CD4-positive, alpha-beta T cell treated with Interleukin-15 for 4 hours (primary cell): ENCODE measurements at places on chromosomes 3 and 15.

GRCh38 chr3:46316206-46316605 is 37.7 kb upstream of the CCR2 start:
- no peak for DNase-seq

- no peak for DNase-seq
These were observed 80.1 kb upstream of the TSC22D2 start for GRCh38 chr3:150327678-150328653.

- no peak for DNase-seq
These were observed 18.1 kb upstream of the ADAMTS9 start for GRCh38 chr3:64705946-64706345.

- no peak for DNase-seq
These were observed 25.7 kb downstream of the INSYN1 start for GRCh38 chr15:73727330-73727976.

DNA sequence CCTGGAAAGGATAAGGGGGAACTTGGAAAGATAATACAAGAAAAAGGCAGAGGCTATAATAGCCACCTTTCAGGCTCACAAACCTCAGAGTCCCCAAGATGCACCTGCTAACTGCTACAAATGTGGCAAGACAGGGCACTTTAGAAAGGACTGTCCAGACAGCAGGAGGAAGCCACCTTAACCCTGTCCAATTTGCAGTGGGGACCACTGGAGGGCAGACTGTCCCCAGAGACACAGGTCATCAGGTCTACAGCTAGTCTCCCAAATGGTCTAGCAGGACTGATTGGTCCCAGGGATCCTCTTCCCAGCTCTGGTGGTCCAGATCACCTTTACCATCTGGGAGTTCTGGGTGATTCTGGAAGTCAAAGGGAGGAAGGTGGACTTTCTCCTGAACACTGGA is 882.5 kb upstream of the GBE1 start:
- no peak for DNase-seq

DNA sequence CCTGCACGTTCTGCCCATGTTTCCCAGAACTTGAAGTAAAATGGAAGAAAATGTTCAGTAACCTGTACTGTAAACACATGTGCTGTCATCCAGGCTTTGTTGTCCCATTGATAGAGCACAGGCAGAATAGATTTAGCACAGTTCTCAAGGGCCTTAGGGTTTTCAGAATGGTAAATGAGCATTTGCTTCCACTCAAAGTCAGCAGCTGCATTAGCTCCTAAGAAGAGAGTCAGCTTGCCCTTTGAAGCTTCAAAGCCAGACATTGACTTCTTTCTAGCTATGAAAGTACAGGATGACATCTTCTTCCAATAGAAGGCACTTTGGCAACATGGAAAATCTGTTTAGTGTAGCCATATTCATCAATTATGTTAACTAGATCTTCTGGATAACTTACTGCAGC is 76.2 kb upstream of the TMEM108 start:
- DNase-seq: no peak

DNA sequence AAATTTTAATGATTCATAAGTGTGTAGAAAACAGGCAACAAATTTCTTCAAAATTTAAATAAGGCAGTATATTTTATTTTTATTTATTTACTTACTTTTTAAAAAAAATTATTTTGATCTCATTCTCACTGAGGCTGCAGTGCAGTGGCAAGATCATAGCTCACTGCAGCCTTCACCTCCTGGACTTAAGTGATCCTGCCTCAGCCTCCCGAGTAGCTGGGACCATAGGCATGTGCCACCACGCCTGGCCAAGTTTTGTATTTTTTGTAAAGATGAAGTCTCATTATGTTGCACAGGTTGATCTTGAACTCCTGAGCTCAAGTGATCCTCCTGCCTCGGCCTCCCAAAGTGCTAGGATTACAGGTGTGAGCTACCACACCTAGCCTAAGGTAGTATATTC is 61.2 kb upstream of the XRN1 start:
- no peak for DNase-seq

- no peak for DNase-seq
These were observed 151.5 kb downstream of the DPH6 start for GRCh38 chr15:35394416-35394815.

- peak; percentile 52 for DNase-seq
These were observed 254.1 kb upstream of the SATB1 start for GRCh38 chr3:18679238-18679637.

GRCh38 chr3:72295276-72295961 is 510.5 kb upstream of the PROK2 start:
- no peak for DNase-seq

DNA sequence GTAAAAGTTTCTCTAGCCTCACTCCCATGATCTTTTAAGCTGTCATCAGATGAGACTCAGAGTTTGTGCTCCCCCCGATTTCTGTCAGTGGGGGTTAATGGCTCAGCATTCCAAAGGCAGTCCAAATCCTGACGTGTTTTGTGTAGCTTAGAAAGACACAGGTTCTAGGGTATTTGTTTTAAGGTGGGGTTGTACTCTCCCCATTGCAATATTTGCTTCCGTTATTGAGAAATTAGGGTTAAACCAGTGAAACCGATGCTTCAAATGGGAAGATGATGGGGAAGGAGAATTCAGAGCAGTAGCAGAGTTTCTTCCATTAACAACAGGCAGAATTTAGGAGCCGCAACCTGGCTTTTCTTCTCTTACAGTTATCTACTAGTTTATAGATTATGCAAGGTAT is 3.4 kb downstream of the PIGB start:
- no peak for DNase-seq

DNA sequence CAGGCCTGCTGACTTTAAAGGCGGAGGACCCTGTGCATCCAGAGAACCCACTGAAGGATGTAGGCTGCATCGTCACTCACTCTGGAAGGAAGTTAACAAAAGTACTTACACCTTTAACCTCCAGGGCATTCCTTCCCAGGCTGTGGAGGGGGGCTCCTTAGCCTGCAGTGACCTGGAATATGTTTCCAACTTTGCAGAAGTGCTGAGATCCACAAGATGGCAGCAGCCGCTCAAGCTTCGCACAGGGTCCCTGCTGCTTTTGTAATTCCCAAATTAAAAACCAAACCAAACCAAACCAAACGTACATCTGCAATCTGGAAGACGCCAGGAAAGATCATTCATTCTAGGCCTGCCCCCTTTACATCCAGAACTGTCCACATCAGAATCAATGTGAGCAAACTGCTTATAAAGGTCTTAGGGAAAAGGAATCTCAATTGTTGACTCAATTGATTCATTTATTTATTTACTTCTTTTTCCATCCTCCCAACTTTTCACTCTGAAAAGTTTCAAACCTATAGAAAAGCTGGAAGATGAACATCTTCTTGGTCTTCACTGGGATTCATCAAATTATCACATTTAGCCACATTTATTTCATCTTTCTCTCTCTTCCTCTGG is 70.5 kb upstream of the KLHL25 start:
- DNase-seq: no peak

GRCh38 chr3:168812234-168812633 is 716.5 kb upstream of the GOLIM4 start:
- DNase-seq: no peak

DNA sequence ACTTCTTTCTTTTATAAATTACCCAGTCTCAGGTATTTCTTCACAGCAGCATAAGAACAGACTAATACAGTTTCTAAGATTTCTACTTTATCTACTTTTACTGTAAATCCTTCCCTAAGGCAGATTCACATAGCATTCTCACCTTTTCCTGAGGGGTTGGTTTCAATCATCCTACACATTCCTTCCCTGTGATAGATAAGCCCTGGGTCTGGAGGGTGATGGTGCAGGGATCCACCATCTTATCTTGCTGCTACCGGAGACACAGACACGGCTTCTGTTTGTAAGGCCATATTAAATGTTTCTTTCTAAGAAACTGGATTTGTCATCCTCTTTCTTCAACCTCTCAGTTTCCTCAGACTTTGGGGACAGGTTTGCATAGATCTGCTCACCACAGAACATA is 6.1 kb downstream of the IQCF5 start:
- DNase-seq: no peak

DNA sequence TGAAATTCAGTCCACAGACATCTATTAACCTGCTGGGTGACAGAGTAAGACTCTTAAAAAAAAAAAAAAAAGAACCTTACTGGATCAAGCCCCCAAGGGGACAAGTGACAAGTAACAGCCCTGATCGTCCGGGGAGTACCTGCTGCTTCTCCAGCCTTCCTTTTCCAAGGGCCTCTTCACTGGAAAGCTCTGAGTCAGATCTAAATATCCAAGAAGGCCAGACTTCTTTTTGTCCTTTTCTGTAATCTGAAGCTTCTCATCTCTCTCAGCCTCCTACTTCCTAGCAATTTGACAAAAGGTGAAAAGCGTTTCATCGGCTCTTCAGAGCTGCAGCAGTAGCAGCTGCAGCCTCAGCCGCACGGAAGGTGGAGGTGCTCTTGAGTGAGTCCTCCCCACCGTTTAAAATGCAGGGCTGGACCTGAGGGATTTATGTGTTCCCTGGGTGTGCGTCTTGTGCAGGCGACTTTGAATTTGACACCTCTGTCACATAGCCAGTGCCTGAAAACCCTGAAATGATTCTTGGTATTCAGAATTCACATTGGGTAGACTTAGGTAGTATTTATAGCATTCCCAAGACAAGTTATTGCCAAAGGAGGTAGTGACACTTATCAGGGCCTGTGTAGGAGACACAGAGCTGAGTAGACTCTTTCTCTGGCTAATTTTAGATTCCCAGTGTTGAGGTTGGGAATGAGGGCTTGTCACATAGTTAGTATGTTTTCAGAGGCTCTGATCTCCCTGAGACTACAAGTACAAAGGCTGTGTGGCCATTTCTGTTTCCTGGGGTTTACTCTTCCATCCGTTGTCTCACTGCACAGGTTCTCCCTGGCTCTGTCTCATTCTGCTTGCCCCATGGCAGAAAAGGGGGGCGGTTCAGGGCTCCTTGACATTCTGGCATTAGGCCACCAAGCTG is 291.2 kb upstream of the C2CD4B start:
- no peak for DNase-seq

DNA sequence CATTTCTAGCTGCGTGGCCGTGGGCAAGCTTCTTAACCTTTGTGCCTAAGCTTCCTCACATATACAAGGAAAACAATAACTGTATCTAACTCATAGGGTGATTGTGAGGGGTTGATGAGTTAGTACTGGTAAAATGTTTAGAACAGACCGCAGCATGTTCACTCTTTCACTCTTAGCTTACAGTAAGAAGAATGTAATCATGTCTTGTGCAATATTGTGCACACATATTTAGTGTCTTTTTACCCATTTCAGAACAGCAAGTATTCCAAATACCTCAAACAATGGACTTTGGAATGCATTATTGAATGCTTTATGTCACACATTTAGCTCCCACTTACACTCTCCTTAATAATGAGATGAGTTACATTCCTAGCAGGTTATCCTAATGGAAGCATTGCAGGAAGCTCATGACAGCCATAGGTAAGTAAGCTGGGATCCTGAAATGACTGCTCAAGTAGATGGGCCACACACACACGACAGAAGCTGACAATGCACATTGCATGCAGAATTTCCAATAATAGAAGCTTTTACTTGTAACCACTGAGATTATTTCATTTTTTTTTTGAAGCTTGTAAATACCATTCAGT is 468.9 kb upstream of the WNT5A start:
- DNase-seq: no peak

DNA sequence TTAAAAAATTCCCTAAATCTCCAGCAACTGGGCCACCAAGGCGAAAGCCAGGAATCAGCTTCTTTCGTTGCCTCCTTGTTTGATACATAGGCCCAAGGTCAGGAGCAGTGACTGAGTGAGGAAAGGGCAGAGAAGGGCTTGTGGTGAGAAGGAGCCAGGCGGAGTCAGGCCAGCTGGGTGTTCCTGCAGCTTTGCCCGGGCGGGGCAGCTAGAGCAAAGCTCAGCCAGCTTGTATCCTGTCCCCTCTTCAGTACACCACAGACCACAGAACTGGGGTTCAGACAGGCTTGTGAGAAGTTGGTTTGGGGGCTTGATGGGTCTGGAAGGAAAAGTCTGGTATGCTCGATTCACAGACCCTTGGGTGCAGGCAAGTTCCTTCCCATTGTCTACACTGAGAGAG is 52.6 kb downstream of the CCK start:
- DNase-seq: no peak

DNA sequence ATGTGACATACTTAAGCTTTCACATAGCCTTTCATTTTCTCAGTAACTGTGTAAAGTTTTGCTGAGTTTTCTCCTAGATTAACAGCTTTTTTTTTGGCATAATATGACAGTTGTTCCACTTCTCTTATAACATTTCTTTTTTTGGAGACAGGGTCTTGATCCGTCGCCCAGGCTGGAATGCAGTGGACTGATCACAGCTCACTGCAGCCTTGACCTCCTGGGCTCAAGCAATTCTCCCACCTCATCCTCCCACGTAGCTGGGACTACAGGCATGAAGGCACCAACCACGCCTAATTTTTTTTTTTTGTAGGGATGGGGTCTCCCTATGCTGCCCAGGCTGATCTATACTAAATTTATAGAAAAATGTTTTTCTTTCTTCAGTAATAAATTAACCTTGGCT is 30.1 kb downstream of the DLG1 start:
- DNase-seq: no peak

- no peak for DNase-seq
These were observed 108.8 kb upstream of the PTPRG start for GRCh38 chr3:61452535-61453090.

DNA sequence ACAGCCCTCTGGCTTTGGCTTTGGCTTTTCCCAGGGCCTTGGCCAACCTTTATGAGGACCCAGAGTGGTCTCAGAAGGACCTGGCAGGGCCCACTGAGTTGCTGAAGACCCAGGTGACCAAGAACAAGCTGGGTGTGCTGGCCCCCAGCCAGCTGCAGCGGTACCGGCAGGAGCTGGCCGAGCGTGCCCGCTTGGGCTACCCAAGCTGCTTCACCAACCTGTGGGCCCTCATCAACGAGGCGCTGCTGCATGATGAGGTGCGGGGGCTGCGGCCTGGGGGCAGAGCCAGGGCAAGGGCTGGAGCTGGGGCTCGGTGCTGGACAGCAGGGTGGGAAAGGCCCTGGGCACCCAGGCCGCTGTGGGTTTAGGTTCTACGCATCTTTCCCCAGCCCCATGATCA is 6.2 kb downstream of the PLA2G4B start:
- DNase-seq: no peak

GRCh38 chr3:169953462-169954141 is 13.0 kb upstream of the SEC62 start:
- DNase-seq: no peak

GRCh38 chr15:63350178-63350621 is 31.4 kb downstream of the CA12 start:
- no peak for DNase-seq

GRCh38 chr3:9715764-9716437 is 12.3 kb downstream of the CPNE9 start:
- peak; percentile 37 for DNase-seq

DNA sequence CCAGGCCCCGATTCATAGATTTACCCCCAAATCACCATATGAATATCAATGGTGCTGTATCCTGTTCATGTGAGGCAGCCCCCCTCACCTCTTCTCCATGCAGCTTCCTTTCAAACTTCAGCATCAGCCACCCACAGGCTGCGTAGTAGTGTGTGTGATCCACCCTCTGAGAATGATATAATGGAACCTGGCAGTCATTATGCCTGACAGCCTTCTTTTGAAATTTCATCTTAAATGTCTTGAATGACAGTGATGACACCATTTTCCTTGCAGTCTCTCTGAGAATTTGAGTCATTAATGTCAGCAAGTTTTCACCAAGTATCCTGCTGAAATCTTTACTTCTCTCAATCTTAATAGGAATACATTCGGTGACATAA is 3.5 kb upstream of the CLRN1 start:
- DNase-seq: no peak

GRCh38 chr3:146241523-146242240 is 9.2 kb downstream of the PLSCR4 start:
- DNase-seq: no peak

- no peak for DNase-seq
These were observed 326.8 kb upstream of the ROBO1 start for GRCh38 chr3:80094589-80094988.
